ENCODE measurements at places on chromosomes 7 and 10.

DNA sequence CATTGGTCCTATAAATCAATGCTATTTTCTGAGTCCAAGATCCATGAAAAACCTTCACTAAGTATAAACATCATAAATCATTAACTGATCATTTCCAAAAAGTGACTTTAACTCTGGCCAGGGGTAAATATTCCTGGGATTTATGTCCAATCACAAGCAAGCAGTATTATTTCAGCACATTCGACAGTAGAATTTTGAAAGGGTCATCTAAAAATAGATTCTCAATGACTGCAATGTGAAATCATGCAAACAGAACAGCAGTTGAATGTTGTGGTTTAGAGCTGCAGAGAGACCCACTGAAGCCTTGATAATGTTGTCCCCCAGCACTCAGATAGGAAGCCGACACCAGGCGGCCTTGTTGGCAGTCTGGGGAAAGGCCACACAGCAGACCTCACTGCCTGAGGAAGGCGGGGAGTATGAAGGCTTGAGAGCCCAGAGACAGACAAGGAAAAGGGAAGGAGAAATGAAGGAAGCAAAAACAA is 38.1 kb downstream of the FAM107B start:
- DNase-seq = no peak

GRCh38 chr7:149067869-149068268 is 22.6 kb downstream of the ZNF786 start:
- DNase-seq = no peak

GRCh38 chr10:114096864-114097263 is 53.2 kb downstream of the ADRB1 start:
- no peak for DNase-seq

- no peak for DNase-seq
Measured at GRCh38 chr10:74922921-74923320, 96.5 kb downstream of the KAT6B start.

GRCh38 chr7:39952803-39953202 is 2.7 kb downstream of the CDK13 start:
- no peak for DNase-seq

- DNase-seq = no peak
Measured at GRCh38 chr7:97018126-97018601, 6.5 kb downstream of the DLX5 start.

DNA sequence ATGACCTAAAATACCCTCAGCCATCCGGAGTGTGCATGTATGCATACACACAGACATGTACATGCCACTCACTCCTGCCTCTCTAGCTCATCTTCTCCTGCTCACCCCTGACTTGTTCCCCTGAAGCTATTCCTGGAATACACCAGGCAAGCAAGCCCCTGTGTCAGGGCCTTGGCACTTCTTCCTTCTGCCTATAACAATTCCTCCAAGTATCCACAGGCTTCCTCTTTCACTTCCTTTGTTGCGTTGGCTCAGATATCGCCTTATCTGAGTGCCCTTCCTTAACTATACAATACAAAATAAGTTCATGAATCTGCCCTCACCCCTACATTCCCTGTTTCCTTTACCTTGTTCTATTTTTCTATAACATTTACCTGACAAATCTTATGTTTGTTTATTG is 88.8 kb downstream of the NOD1 start:
- DNase-seq = no peak

DNA sequence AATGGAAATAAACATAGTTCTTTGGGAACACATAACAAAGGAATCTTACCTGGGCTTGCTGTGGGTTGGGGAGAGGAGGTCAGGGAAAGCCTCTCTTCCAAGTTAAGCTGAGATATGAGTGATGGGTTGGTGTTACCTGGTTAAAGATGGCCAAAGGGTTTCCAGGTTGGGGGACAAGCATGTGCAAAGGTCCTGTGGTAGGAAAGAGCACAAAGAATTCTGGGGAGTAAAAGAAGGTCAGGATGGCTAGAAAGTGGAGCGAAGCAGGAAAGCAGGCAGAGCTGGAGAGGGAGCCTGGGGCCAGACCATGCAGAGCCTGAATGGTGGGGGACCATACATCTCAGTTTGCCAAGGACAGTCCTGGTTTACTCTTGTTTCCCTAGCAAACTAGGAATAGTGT is 133.2 kb downstream of the CFAP58 start:
- no peak for DNase-seq

- DNase-seq = no peak
Measured at GRCh38 chr7:44400033-44400511, 74.7 kb upstream of the CAMK2B start.

GRCh38 chr10:4385231-4385870 is 440.7 kb upstream of the AKR1E2 start:
- DNase-seq = no peak

DNA sequence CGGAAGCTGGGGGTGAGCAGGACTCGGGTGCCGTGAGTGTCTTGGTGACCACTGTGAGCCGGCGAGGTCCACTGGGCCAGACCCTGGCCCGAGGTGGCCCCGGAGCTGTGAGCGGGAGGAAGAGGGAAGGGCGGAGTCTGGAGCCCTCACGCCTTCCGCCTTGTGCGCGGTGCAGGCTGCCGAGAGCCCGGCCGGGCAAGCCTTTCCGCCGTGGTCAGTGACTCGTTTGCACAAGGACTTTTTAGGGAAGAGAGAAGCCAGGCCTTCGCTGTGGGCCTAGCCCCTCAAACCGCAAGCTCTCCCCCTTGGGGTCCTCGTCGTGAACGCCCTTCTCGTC is 40.9 kb upstream of the ZNF32 start:
- DNase-seq = no peak

DNA sequence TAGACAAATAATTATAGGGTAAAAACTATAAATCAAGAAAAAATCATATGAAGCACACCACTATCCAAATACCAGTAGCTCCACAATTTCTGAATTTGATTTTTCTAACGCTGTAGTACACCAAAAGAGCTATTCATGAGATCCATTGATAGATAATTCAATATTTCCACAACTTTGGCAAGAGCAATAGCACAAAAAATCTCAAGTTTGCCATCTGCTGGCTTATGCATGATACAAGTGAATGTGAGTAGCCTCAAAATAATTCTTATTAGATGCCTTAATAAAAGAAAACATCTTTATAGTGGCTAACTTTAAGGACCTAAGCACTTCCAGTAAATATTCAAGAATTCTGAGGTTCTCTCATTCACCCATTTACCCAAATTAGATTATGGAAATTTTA is 2.2 kb upstream of the TMEM196 start:
- DNase-seq = no peak

- no peak for DNase-seq
Measured at GRCh38 chr7:30074422-30075030, 46.3 kb downstream of the PLEKHA8 start.

GRCh38 chr7:88368686-88369085 is 62.0 kb upstream of the STEAP4 start:
- DNase-seq = no peak

DNA sequence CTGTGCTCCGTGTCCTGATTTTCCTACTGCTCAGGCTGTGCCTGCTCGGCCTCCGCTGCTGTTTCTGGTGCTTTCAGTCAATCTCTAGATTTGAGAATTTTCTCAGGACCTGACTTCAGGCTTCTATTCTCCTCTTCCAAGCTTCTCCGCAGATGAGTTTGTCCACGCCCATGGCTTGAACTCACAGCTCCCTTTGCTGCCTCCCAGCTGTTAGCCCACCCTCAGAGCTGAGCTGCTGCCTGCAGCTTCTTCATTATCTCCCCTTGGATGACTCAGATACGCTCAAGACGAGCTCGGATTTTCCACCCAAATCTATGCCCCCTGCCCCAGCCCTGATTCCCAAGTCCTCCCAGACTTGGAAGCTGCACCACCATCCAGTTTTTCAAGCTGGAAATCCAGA is 104.7 kb downstream of the FGFR2 start:
- no peak for DNase-seq

- DNase-seq = no peak
Measured at GRCh38 chr7:125090596-125090995, 161.0 kb upstream of the POT1 start.

DNA sequence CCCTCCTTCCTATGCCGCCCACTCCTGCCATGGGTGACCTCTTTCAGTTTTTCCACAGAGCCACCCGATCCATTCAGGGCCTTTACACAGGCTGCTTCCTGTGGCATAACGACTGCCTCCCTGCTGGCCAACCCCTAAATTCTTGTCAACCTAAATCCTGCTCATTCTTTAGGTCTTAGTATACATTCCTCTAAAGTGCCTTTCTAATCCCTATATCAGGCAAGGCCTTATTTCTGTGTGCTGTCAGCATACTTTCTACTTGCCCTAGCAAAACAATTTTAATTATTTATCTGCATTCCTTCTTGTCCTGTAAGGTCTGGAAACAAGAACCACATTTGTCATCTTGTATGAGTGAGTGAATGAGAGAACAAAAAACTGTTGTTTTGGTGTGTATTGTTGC is 132.4 kb downstream of the DNAH11 start:
- DNase-seq = no peak

GRCh38 chr7:92835261-92835850 is 1.0 kb downstream of the CDK6 start:
- peak; percentile 27 for DNase-seq

DNA sequence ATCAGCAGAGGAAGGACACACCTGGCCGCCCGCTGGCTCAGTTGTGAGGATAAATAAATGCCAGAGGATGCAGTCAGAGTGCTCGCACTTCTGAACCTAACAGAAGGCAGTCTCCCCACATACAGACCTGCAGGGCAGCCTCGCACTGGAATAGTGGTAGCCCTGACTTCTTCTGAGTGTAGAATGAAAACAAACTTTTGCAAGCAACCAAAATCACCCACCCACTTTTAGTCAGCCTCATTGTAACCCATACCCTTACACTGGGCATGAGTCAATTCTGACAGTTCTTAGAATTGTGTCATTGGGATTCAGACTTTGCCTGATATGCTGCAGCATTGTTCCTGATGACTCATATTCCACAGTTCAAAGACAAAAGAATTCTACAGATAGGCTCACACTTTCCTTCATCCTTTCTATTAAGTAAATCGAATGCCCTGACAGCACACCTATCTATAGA is 167.0 kb upstream of the CDK1 start:
- DNase-seq = no peak

DNA sequence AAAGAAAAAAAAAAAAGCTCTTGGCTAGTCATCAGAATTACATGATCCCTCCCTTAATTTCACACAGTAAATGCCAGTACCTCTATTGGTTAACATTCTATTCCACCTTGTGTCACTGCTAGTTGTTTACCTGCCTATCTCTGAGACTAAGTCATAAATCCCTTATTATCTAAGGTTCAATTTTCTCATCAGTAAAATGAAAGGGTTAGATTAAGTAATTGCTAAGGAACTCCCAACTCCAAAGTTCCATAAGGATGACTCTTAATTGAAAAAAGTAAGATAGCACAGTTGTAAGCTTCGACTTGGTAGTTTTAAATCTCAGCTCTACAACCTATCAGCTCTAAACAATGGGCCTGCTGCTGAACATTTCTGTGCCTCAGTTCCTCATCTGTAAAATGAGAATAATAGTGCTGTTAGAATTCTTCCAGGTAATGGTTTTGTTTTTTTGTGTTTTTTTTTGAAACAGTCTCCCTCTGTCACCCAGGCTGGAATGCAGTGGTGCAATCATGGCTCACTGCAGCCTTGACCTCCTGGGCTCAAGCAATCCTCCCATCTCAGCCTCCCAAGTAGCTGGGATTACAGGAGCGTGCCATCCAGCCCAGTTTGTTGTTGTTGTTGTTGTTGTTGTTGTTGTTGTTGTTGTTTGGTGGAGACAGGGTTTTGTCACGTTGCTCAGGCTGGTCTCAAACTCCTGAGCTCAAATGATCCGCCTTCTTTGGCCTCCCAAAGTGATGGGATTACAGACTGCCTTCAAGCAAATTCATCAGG is 35.6 kb downstream of the SRPK2 start:
- DNase-seq = no peak

- DNase-seq = no peak
Measured at GRCh38 chr7:15457990-15458955, 103.5 kb downstream of the AGMO start.

DNA sequence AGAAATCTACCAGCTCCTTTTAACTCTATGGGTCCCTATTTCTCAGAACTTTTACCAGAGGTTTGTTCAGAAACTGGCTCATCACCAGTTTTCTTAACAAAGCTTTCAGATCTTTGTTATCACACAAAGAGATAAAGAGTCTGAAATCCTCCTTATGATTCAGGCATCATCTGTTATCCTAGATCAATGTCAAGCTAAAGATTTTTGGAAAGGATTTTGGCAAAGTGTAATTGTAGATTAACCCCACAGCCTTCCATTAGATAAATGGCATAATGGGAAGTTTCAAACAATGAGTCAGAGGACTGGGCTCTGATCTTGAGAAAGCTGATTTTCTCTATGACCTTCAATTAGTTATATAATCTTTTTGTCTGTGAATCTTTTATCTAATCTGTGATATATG is 192.2 kb downstream of the NXPH1 start:
- no peak for DNase-seq

- DNase-seq = no peak
Measured at GRCh38 chr10:132593389-132593788, 55.8 kb downstream of the INPP5A start.

- DNase-seq = peak; percentile 23
Measured at GRCh38 chr7:2894118-2894940, 50.2 kb upstream of the GNA12 start.

Measured in stimulated activated CD8-positive, alpha-beta memory T cell treated with anti-CD3 and anti-CD28 coated beads, Interleukin-15, amount 100 ng/mL, for 4 hours (primary cell).